ENCODE measurements at places on chromosomes 2 and 18.

DNA sequence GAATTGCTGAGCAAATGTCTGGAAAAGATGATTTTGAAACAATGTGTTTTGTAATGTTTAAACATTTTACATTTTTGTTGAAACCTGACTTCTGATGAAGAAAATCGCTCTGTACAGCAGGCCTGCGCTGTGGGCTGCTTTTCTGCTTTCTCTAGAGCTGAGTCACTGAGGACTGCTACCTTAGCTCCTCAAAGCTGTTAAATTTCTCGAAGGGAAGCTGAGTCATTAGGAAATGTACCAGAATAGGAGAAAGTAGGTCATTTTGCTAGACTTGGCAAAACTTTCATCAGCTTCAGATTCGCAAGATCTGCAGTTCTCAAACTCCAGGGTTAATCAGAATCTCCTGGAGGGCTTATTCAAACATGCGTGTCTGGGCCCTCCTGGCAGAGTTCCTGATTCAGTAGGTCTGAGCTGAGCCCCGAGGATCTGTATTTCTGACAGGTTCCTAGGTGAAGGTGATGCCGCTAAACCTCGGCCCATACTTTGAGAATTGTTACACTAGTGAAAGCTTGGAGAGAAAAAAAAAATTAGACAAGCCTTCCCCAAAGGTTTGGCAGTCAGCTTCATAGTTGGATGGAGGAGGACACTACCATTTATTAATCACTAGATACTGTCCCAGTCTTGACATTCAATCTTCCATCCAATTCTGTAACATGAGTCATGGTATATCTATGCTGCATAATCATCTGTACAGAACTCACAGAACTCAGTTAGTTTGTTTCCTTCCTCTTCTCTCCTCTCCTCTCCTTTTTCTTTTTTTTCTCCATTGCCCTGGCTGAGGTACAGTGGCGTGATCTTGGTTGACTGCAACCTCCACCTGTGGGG, 297.6 kb downstream of the PARD3B start:
- no peak for DNase-seq

DNA sequence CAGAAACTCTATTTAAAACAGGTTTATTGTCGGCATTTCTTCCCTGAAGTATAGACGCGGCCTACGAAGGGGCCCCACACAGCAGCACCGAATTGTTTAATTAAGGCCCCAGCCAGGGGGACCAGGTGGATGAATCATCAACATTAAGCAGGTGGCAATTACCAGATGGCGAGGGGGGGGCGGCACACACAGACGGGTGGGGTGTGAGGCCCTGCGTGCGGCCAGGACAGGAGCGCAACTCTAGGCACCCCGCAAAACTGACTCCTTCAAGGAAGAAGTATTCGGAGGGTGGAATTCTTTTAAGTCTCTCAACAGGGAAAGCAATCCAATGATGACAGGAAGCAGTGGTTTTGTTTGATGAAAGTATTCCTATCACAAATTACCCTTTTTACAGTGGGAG, 830.4 kb downstream of the GALR1 start:
- DNase-seq: no peak

- no peak for DNase-seq
Measured at GRCh38 chr2:73373344-73373743, 12.3 kb upstream of the ALMS1 start.

GRCh38 chr18:60936101-60936500, 397.1 kb upstream of the CDH20 start:
- no peak for DNase-seq

DNA sequence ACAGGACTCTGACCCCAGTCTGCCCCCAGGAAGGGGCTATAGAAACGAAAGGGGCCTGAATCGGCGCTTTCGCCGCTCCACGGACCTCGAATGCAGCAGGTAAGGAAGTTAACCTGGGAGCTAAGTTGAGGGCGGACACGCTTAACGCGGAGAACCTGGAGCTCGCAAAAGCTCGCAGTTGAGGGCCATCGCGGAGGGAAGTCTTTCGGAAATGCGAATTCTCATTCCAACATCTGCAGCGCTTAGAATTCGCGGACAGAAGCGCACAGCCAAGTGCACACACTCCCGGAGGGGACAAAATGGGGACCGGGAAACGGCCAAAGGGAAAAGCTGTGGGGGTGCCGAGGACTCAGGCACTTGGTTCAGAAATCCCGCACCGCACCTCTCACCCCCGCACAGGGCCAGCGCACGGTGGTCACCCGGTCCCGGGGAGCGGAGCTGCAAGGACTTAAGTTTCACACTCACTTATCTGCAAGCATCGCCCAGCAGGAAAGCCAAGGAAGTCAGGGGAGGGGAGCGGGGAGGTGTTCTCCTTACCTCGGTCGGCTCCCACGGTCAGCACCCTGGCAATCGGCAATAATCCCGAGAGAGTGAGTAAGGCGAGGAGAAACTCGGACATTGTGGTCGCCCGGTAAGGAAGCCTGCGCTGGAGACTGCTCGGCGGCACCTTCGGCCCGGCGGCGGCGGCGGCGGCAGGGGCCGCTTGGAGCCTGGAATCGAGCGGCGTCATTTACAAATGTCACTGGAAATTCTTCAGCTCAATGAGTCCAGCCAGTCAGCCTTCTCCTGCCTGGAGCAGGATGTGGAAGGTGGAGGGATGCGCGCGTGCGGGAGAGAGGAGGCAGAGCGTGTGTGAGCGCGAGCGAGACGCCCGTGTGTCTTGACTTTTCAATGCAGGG, 456 bp downstream of the LRP1B start:
- DNase-seq: no peak

DNA sequence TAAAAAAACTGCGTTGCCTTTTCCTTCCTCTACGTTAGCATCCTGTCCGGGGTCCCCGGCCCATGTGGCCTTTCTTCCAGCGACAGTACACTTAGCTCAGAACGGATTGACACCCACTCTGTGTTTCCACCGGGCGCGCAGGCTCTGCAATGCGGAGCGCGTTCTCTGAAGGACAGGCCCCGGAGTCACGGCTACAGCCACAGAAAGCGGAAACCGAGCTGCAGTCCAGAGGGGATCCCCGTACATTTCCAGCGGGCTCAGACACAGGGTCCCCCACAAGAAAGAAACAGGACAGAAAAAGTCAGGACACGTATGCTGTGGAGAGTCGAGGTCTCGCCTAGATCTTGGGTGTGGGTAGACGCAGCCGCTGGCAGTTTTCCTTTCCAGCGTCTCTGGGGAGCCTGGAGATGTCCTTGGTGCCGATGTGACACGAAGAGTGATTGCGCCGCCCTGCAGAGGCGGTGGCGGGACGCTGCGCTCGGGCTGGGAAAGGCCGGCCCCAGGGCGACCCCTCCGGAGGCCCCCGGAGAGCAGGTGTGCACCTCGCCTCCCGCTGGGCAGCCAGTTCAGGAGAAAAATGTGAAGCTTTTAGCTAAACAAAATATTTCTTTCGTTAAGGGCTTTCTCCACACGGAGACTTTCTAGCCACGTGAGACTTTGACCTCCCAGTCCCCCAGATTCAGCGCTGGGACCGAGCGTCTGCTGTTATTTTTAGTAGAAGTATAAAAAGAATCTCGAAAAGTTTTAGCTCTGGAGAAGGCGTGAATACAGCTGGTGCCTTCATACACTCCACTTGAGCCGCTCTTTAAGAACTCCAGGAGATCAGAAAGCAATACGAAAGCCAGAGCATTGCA, 1.3 kb upstream of the ACKR3 start:
- DNase-seq: no peak

- DNase-seq: no peak
Measured at GRCh38 chr2:145144131-145144728, 624.3 kb upstream of the ZEB2 start.

GRCh38 chr18:23585007-23585871, 1.1 kb downstream of the NPC1 start:
- no peak for DNase-seq

- no peak for DNase-seq
Measured at GRCh38 chr2:118168615-118169014, 80.3 kb downstream of the INSIG2 start.

GRCh38 chr2:27730980-27731691, 40.4 kb upstream of the MRPL33 start:
- no peak for DNase-seq

DNA sequence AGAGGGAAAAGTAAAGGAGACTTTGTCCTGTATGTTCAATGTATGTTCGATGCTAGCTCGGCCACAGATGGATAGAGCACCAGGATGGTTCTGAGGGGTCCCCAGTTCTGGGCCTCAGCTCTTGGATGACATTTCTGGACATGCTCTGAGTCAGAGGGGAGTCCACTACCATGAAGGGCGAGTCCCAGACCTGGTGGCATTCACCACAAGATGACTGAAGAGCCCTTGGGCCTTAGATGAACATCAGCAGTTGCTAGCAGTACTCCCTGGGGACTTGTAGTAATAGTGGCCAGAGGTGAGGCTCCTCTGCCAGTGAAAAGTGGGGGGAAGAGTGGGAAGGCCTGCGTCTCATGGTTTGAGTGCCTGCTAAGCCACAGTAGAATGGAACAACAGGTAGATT, 109.5 kb downstream of the GRB14 start:
- no peak for DNase-seq

Measured in stimulated activated CD4-positive, alpha-beta T cell treated with anti-CD3 and anti-CD28 coated beads, Interleukin-1b, Interleukin-23, amount 100 ng/mL, for 1 hour (primary cell).